Left colon (tissue), 2 donors: ENCODE measurements at places on chromosomes 4 and X. TPM values are rescaled to one million over a fixed set of nuclear protein-coding genes. Genes with fewer than 3 reads are reported as not detected.
A peak's percentile ranks its signal among the peaks of the same experiment; 100 is the strongest.

- DNase-seq: no peak
Observed at GRCh38 chrX:46298821-46299220, 246.4 kb downstream of the ZNF674 start.

The EMD gene
- 31.9 TPM for total RNA-seq

GRCh38 chrX:38859602-38860001, 58.3 kb downstream of the MID1IP1 start:
- DNase-seq: no peak

The CT47A1 gene
- not detected for total RNA-seq

GRCh38 chrX:119055687-119056086, 17.1 kb upstream of the CT47C1 start:
- DNase-seq: no peak

DNA sequence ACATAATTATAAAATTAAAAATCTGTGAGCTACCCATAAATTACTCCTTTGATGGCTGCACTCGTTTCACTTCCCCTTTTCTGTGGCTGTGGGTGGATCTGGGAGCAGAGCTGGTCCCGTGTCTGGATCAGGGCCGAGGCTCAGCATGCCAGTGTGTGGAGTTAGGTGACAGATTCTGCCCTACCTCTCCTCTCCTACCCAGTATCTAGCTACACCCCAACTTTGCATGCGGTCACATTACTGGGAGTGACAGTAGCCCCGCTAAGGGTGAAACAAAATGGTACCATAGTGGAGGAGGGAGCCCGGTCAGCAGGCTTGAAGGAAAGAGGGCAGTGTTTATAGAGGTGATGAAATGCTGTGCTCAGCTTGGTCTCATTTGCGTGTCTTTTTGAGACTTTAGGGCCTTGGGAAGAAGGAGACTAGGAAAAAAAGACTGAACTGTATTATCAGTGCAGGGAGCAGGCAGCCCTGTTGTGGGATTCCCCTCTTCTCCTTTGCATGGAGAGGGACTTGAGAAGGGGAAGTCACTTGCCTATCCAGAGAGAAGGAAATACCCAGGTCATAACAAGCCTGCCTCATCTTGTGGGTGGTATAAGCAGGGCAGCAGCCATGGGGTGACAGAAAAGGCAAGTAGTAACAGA, 48.4 kb downstream of the ARHGAP10 start:
- peak; percentile 31 for DNase-seq

DNA sequence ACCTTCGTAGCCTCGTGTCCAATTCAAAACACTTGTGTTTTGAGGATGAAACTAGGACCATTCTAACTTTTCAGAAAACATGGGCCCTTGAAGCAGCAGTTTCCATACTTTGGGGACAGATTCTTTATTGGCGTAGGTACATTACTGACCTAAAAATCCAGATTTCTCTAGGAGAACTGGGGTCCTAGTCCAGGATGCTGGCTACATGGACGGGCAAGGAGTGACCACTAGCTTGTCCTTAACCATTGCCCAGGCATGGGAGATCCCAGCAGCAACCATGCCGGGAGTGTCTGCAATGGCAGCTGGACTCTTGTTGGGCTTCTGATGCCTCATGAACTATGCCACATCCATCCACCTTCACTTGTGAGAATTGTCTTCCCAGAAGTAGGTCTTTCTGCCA, 62.2 kb upstream of the WDR1 start:
- no peak for DNase-seq

DNA sequence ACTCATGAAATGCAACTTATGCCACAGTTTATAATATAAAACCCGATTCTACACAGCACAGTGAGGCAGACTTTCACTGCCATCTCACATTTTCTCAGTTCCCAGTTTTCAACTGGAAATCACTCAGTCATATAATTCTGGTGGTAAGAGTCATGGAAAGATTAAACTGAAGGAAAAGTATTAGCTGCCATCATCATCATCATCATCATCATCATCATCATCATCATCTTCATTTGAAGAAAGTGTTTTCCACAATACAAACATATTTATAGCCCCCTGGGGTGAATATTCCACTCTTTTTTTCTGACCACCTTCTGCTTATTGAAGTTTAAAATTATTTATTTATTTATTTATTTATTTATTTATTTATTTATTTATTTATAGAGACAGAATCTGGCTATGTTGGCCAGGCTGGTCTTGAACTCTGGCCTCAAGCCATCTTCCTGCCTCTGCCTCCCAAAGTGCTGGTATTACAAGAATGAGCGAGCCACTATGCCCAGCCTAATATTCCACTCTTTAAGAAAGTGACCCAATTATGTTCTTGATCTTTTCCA, 6.0 kb upstream of the UBQLN2 start:
- DNase-seq: no peak

DNA sequence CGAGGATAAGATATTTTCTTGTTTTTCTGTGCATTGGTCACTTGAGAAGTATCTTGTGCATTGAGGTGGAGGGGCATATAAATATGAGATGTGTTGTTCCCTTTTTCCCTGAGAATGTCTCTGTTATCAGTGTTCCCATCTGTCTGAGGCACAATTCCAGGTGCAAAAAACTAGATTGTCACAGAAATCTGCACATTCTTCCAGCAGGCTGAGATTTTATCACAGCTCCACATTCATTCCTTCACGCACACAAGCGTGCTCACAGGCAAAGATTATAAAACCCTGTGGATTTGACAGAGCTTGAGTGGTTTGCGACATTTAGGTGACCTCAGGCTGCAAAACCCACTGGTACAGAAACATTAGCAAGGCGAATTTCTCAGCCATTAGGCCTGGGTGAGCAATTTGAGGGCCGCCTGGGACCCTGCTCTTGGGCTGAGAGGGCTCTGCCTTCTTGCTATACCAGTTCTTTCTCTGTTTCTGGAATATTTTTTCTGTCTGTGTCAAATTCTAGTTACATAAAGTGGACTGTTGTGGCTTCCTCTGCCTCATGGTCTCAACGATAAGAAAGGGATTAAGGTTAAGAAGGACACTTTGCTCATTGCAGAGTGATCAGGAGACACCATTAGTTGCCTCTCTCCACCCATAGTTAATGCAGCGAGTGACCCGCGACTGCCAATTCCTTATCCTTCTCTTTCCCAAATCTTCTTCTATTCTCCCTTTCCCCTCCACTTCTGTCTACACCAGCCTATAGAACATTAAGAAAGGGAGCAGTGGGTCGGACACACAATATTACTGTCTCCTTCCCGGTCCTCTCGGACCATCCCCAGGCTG, 86.7 kb upstream of the C1QTNF7 start:
- DNase-seq: no peak

The HSFX2 gene
- not detected for total RNA-seq

The PIN4 gene
- total RNA-seq: 11.8 TPM

DNA sequence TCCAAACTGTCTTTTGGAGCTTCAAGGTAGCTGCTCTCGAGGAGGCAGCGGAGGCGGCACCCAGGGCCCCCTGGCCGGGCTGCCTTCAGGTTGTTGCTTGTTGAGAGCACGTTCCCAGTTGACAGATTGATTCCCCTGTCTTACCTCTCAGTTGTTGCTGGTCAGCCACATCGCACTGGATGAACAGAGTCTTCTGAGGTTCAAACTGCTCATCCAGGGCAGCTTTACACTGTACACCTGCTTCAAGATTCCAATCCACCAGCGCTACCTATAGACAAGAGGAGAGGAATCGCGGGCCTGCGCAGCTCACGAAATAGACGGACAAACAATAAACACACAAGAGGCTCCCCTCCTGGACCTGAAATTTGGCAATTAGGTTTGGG, 497 bp downstream of the HPGD start:
- peak; percentile 59 for DNase-seq

GRCh38 chr4:8410641-8411271, 29.8 kb downstream of the ACOX3 start:
- DNase-seq: peak; percentile 59

- DNase-seq: no peak
Observed at GRCh38 chr4:180292339-180292738, 1950.9 kb upstream of the TENM3 start.
